Stimulated activated CD4-positive, alpha-beta T cell treated with anti-CD3 and anti-CD28 coated beads, Interleukin-12 subunit alpha, Interleukin-12 subunit beta, amount 100 ng/mL, for 24 hours (primary cell): ENCODE measurements at places on chromosomes 5 and 9.

DNA sequence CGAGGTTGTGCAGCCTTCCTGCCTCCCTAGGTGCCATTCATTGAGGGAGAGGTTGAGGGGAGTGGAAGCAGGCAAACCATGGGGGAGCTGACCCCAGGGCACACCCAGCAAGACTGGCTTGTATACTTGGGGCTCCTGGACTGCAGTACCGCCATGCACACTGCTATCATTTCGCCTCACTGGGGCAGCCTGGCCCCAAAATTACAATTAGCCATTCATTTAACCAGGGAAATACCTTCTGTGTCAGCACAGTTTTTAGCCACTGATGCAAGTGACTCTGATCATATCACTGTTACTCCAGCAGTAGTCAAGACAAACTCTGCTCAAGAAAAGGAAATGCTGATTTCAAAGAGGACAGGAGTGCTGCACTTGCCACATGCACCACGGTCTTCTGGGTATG, 109.7 kb downstream of the TRIO start:
- no peak for DNase-seq

DNA sequence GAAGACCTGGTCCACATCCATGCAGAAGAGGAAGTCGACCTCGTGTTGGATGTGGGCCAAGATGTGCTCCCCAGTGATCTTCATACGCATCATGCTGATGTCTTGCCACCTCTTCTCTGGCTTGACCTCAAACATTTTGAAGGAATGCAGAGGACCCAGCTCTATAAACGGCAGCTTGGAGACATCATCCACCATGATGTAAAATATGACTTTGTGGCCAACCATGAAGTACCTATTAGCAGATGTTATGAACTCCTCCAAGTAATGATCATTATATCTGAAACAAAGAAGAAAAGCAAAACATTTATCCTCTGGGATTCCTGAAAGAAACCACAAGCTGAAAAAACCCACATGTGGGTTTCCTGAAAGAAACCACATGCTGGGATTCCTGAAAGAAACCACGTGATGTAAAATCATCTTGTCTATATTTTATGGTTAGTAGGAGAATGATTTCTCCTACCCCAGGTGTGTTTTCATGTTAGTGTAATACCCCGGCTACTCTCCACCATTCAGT, 52.3 kb downstream of the GGTA1 start:
- DNase-seq, result no peak

DNA sequence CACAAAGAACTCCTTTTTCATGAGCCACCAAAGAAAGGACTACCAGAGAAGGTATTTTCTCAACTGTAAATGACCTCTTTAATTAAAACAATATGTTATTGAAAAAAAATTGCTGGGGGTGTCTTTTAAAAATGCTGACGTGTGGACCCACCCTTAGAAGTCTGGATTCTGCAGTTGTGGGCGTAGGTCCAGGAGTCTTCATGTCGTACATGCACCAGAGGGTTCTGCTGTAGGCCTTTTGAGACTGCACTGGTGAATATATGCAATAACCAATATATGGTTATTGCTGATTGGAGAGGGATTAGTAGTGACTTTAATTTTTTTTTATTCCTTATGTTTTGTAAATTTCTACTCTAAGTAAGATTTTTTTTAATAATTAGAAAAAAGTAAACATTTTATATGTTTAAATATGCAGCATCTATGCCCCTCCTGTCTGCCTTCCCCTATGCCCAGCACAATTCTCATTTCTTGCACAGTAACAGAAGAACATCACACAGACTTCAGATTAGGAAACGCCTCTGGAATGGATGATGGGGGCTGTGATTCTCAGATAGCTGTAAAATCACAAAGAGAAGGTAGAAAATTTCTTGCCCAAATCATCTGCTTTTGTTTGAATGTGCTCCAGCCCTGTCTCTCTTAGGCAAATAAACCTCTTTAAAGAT, 102.0 kb downstream of the PTTG1 start:
- no peak for DNase-seq

- DNase-seq, result no peak
Measured at GRCh38 chr9:125600194-125600593, 106.8 kb downstream of the MAPKAP1 start.

DNA sequence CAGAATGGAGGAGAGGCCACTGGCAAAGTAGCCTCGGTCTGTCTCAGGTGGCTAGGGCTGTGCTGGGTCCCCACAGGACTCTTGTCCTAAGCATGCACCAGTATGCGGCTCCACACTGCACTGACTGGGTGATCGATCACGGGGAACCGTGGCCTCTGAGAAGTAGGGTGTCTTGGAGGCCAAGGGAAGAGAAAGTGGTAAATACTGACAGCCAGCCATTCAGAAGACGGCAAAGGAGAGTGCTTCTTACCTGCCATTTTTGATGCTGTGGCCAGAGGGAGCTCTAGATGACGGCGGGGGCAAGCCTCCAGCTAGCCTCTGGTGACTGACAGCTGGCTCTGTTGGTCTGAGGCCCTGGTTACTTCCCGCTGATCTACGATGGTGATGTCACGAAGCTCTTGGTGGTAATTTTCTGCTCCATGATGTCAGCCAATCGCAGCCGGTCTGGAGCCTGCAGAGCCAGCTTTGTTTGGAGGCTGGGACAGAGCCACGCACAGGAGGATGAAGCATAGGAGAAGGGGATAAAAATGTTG, 40.4 kb upstream of the GADD45G start:
- DNase-seq, result no peak

DNA sequence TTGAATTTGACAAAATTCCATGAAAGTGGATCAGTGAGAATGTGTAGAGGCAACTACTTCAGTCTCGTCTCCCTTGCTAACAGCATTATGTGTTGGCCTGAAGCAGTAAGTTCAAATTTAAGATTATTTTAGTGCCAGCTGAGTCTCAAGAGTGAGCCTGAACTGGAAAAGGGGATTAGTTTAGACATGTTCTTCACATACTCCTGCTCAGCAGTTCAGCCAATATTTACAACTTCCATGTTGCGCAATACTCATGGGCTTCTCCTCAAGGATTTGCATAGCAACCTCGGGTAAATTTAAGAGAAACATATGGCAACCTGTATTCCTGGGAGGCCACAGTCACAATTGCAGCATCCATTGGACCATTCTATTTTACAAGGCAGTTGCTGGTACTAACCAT, 553.8 kb downstream of the PTPRD start:
- no peak for DNase-seq

- DNase-seq, result no peak
Measured at GRCh38 chr5:2871282-2871681, 119.8 kb upstream of the IRX2 start.

DNA sequence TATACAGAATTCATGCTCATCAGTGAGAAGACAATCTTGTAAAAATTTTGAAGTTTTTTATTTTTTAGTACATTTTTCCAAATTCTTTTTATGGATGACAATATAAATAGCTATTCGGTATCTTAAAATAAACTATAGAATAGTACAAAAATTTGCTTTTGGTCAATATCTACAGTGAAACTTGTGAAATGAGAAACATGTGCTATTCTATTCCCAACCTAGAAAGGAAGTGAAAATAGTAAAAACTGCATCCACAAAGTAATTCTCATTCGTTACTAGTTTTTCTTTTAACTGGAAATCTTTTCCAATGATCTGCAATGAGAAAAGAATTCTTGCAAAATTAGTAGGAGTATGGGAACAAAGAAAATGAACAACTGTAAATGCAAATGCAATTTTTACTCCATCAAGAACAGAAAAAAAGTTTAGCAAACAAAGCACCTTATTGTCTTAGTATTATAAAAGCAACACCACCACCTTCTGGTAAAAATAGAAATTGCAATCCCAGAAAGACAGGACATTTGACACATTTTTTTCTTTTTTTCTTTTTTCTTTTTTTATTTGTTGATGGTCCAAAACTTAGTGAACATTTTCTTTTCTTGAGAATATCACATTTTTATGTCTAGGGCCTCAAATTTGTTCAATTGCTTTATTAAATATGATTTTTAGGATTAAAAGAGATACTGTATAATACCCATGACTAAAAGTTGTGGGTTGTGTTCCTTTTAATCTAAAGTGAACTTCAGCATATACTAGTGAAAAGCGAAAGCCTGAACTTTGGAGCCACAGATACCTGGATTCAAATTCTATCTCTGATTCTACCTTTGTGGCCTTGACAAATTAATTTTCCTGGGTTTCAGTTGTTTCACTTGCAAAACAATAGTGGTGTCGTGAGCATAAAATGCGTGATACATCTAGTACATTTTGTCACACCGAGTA, 72.3 kb downstream of the SLCO4C1 start:
- DNase-seq, result no peak

DNA sequence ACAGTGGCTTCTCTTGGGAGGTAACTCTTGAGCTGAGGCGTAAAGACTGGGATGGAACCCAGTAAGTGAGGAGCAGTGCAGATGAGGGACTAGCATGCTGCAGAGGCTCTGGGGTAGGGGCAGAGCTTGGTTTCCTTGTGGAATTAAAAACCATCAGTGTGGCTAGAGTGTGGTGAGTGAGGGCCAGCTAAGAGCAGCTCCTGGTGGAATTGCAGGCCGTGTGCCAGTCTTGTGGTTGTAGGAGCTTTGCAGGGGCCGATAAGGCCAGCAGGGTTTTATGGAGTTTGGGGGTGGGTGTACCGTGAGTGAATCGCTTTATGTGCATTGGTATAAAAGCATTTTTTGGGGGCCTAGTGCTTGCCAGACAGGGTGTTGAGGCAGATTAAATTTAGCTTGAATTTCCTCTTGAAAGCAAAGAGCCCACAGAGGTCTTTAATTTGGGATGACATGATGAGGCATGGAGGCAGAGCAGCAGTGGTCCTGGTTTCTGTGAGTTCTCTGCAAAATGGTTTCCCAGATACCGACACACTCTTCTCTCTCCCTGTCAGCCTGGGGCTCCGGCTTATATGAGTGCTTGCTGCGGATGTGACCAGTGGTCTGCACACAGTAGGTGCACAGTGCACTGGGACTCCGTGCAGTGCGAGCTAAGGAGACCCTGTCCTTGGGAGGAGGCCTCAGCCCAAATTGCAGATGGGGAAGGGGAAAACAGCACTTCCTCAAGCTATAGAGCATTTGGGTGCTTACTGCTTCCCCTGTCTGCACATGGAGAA, 176.4 kb upstream of the PITX1 start:
- no peak for DNase-seq
